ENCODE measurements at places on chromosomes 5 and 9.

- peak; percentile 15 for DNase-seq
These were observed 168.5 kb downstream of the OLFM1 start for GRCh38 chr9:135255841-135256580.

- no peak for DNase-seq
These were observed 150.0 kb downstream of the NSG2 start for GRCh38 chr5:174195517-174195916.

- DNase-seq: no peak
These were observed 106.3 kb upstream of the SNX2 start for GRCh38 chr5:122668552-122668951.

DNA sequence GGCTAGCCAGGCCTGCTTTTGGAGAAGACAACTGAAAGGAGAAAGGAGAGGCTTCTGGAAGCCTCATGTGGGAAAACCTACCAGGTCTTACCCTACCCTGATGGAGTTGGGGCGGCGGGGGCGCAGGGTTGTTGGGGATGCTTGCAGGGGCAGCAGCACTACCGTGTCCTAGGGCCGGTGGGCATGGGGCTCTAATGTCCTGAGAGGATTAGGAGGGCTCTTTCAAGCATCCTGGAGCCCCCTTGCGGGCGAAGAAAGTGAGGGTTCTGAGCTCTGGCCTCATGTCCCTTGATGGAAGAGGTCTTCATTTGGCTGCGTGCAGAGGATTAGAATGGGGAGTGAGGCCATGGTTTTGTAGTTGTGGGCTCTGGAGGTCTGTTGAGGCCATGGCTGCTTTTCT lies 86.9 kb upstream of the PITX1 start:
- no peak for DNase-seq

DNA sequence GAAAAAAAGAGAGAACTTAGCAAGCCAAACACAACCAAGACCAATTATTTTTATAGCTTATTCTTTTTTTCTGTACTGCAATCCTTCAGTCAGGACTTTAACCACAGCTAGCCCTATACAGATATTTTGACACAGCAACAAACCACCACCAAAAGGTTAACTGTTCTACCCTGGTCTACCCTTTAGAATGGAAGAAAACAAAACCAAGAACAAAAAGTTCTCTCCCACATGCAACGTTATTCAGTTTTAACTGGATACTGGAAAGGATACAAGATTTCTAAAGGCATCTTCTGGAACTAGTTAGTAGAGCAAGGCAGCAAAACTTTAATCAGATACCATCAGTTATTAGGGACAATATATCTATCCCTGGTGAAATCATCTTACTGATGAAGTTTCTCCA lies 32.6 kb downstream of the ECPAS start:
- DNase-seq: no peak

GRCh38 chr9:131695836-131696460 lies 43.9 kb downstream of the RAPGEF1 start:
- no peak for DNase-seq

DNA sequence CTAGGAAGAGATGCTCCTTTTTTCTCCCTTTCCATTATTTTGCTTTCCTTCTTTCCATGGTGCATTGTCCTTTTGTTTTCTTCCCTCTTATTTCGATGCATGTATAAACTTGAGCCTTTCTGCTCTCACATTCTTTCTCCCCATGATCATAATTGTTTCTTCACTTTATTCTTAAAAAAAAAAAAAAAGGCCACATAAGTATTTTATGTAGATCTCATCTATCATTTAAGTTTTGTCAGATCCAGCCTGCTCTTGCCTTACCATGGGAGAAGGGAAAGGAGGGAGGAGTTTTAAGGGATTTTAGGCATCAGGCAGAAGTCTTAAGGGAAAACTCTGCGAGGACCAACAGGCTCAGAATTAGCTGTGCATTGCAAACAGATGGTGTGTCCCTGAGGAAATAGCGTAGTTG lies 11.1 kb downstream of the TGFBR1 start:
- no peak for DNase-seq

DNA sequence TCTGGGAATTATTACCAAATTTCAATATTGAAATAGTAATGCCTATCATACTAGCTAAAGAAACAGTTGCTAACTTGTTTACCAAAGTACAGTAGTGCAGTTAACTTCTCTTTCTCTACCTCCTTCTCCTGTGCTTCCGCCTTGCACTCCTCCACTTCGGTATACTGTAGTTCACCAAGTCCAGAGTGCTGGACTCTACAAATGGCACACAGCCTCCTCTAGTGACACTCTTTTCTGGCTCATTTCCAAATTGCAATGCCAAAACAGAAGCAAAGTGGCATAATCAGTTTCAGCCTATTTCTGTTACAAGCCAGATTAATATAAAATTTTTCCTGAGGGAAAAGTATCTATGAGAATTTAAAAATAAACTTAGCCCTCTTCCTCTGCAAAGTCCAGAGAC lies 86.0 kb upstream of the RASGRF2 start:
- DNase-seq: no peak

DNA sequence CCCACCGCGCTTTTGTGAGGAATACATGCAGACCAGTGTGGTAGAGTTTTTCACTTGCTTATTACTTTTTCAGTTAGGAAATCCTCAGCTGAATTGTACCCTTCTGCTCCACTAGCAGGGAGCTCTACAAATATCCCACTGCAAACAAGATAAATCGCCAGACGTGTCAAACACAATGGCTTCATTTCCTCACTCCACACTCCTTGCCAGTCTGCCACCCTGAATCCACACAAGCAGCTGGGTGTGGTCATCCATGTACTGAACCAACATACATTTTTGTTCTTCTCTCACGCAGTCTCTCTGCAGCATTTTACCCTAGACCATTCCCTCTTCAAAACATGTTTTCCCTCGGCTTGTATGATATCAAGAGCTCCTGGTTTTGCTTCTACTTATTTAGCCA lies 3.7 kb upstream of the ROR2 start:
- no peak for DNase-seq

DNA sequence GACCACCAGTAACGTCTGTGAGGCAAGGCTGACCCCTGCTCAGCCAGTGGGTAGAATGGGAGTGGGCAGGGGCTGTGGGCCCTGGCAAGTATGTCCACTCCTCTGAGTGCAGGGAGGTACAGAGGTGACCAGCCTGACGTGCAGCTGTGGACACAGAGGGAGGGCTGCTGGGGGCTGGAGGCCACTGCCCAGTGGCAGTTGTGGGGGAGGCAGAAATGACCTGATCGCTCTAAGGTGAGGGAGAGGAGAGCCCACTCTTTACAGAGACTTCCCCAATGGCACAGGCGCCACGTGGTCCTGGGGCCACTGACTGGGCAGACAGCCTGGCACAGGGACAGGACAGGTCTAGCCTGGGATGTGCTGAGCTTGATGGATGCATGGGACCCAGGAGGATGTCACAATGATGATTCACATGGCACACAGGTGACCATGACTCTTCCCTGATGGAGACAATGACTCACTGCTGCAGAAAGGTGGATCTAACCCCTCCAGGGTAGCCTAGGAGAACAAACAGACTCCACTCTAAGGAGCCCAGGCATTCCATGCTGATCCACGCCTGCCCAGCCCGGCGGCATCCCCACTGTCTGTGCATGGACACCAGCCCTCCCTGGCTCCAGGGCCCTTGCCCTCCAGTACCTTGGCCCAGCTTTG lies 7.7 kb downstream of the LPCAT1 start:
- peak; percentile 39 for DNase-seq

GRCh38 chr9:69578026-69578425 lies 94.1 kb downstream of the APBA1 start:
- DNase-seq: peak; percentile 61

- no peak for DNase-seq
These were observed 358.4 kb upstream of the RPS23 start for GRCh38 chr5:82636591-82636990.

GRCh38 chr9:893843-894420 lies 52.4 kb downstream of the DMRT1 start:
- DNase-seq: peak; percentile 47

GRCh38 chr9:35726931-35727330 lies 5.1 kb downstream of the TLN1 start:
- DNase-seq: peak; percentile 63

GRCh38 chr5:75018805-75019587 lies 33.4 kb downstream of the GCNT4 start:
- no peak for DNase-seq

DNA sequence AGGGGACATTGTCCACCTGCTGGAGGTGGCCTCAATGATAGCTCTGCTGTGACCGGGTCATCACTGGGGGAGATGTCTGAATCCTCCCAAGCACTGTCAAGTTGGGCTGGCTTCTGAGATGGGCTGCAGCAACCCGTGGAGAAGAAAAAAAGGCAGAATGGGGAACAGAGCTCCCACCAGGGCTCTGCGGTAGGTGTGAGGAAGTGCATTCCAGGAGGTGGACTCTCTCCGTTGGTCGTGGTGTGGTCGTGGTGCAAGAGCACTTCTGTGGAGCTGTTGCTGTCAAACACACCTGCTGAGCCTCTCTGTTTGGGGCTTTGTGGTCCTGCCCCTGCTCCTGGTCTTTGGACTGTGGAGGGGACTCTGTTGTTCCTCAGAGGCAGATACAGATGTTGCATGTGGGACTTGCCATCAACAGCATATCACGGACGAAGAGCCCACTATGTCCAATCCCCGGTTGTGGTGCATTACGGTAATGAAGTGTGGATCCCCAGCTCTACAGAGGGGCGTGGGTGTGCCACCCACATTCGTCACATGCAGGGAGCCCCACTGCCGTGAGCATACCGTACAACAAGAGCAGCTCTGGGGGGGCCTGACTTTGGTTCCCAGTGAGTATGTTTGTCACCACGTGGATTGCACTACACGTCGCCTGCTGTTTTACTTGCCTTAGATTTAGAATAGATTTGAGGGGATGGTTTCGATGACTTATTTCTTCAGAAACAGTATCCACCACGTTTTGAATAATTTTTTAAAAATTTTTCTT lies 36.0 kb upstream of the PITX1 start:
- no peak for DNase-seq

DNA sequence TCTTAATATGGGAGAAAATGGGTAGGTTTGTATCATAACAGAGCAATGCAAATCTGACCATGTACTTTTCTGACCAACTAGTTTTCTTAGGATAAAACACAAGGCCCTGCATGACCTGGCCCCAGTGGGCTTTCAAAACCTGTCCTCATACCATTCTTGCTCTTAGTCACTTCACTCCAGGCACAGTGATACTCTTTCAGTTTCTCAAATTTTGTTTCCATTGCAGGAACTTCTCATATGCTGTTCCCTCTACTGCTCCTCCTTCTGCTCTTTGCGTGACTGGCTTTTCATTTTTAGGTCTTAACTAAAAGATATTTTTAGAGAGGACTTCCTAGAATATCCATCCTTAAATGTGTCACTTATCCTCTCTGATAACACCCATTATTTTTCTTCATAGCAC lies 112.4 kb downstream of the INIP start:
- DNase-seq: no peak

All from Right ventricle myocardium superior (tissue), 1 donor.